ENCODE measurements at places on chromosomes 16 and 17. TPM values are rescaled to one million over a fixed set of nuclear protein-coding genes. Genes with fewer than 3 reads are reported as not detected.

The INCA1 gene
- 1.9 TPM for total RNA-seq

The ZNF287 gene
- total RNA-seq, result 3.8 TPM

The ACE gene
- 31.9 TPM for total RNA-seq

The RNU2-1 gene
- total RNA-seq, result 6,579 TPM

The ACSM5 gene
- 1.5 TPM for total RNA-seq

The PPY gene
- total RNA-seq, result 2.0 TPM

The HAS3 gene
- 2.8 TPM for total RNA-seq

The IRX6 gene
- total RNA-seq, result 0.09 TPM

The CCL14 gene
- total RNA-seq, result 2.3 TPM

The CA7 gene
- total RNA-seq, result 157 TPM

The TMEM220 gene
- total RNA-seq, result 10.5 TPM

The LHX1 gene
- not detected for total RNA-seq

Measured in left colon (tissue), 2 donors.